A549 treated with Hydrocortisone at 1 μM for 4 hours (cell line): ENCODE measurements at places on chromosomes 6 and 20. TPM values are rescaled to one million over a fixed set of nuclear protein-coding genes. Genes with fewer than 3 reads are reported as not detected.

The ETV7 gene
- 0.09 to 0.24 TPM (median 0.15 TPM) in 3 of 5 replicates, not detected in the others for total RNA-seq

The HLA-DRB5 gene
- not detected in 5 replicates for total RNA-seq

The TNFRSF21 gene
- total RNA-seq = 12.9 to 15.3 TPM (median 13.8 TPM) in 5 replicates

The MOCS1 gene
- total RNA-seq = 2.1 to 2.3 TPM (median 2.1 TPM) in 5 replicates

The SEL1L2 gene
- not detected in 5 replicates for total RNA-seq

The SOX18 gene
- 1.3 to 2.7 TPM (median 2.3 TPM) in 5 replicates for total RNA-seq

The DLK2 gene
- total RNA-seq = 5.6 to 8.1 TPM (median 7.6 TPM) in 5 replicates

The JPH2 gene
- 4.8 to 7.7 TPM (median 6.0 TPM) in 5 replicates for total RNA-seq

The GLP1R gene
- not detected in 5 replicates for total RNA-seq

The RIN2 gene
- total RNA-seq = 22.0 to 23.5 TPM (median 22.8 TPM) in 5 replicates

The OPRM1 gene
- total RNA-seq = not detected in 5 replicates

The EMILIN3 gene
- 0.40 to 0.54 TPM (median 0.44 TPM) in 5 replicates for total RNA-seq

The MMP24 gene
- total RNA-seq = 29.2 to 32.4 TPM (median 29.6 TPM) in 5 replicates

The BTBD3 gene
- 11.9 to 18.1 TPM (median 17.0 TPM) in 5 replicates for total RNA-seq

The NDUFAF4 gene
- total RNA-seq = 23.3 to 54.0 TPM (median 49.6 TPM) in 5 replicates

The GRM1 gene
- total RNA-seq = 0.02 to 0.05 TPM (median 0.02 TPM) in 3 of 5 replicates, not detected in the others

The RPP40 gene
- total RNA-seq = 20.9 to 28.7 TPM (median 22.5 TPM) in 5 replicates

The ROS1 gene
- 0.17 to 0.29 TPM (median 0.21 TPM) in 5 replicates for total RNA-seq

The ULBP3 gene
- 2.5 to 4.9 TPM (median 3.4 TPM) in 5 replicates for total RNA-seq

The SSTR4 gene
- total RNA-seq = 0.32 to 0.60 TPM (median 0.49 TPM) in 5 replicates

The RIPPLY2 gene
- 0.32 to 0.58 TPM (median 0.39 TPM) in 5 replicates for total RNA-seq

The CRYBG1 gene
- total RNA-seq = 0.50 to 0.73 TPM (median 0.56 TPM) in 5 replicates

The CCN6 gene
- total RNA-seq = not detected in 5 replicates

The FGD2 gene
- 0.03 TPM in 1 of 5 replicates, not detected in the others for total RNA-seq

The TGM3 gene
- 0.06 to 0.12 TPM (median 0.07 TPM) in 4 of 5 replicates, not detected in the other for total RNA-seq

The VGLL2 gene
- not detected in 5 replicates for total RNA-seq

The PLAGL2 gene
- total RNA-seq = 15.7 to 18.7 TPM (median 16.0 TPM) in 5 replicates

The ANKRD66 gene
- not detected in 5 replicates for total RNA-seq

The DST gene
- total RNA-seq = 48.1 to 55.0 TPM (median 50.0 TPM) in 5 replicates

The DNAAF9 gene
- 5.3 to 7.2 TPM (median 6.7 TPM) in 5 replicates for total RNA-seq

The RSPO4 gene
- total RNA-seq = not detected in 5 replicates

The C6orf163 gene
- 0.07 to 0.28 TPM (median 0.14 TPM) in 5 replicates for total RNA-seq

The DEFB124 gene
- total RNA-seq = 0.38 to 1.1 TPM (median 0.76 TPM) in 3 of 5 replicates, not detected in the others

The FAM217A gene
- total RNA-seq = not detected in 5 replicates

The DNAH8 gene
- not detected in 5 replicates for total RNA-seq

The HLA-DMA gene
- total RNA-seq = 3.2 to 3.9 TPM (median 3.3 TPM) in 5 replicates

The GABRR1 gene
- not detected in 5 replicates for total RNA-seq

The ARHGAP40 gene
- 0.08 TPM in 1 of 5 replicates, not detected in the others for total RNA-seq

The HBS1L gene
- 25.6 to 46.6 TPM (median 31.7 TPM) in 5 replicates for total RNA-seq

The ZC2HC1B gene
- total RNA-seq = not detected in 5 replicates

The AVP gene
- total RNA-seq = not detected in 5 replicates

The IL17F gene
- not detected in 5 replicates for total RNA-seq

The PRL gene
- not detected in 5 replicates for total RNA-seq

The HLA-F gene
- 3.6 to 4.4 TPM (median 4.2 TPM) in 5 replicates for total RNA-seq

The UBD gene
- total RNA-seq = 0.31 to 0.97 TPM (median 0.61 TPM) in 5 replicates

The OOEP gene
- total RNA-seq = not detected in 5 replicates
